ENCODE measurements at places on chromosomes 1 and 21.

DNA sequence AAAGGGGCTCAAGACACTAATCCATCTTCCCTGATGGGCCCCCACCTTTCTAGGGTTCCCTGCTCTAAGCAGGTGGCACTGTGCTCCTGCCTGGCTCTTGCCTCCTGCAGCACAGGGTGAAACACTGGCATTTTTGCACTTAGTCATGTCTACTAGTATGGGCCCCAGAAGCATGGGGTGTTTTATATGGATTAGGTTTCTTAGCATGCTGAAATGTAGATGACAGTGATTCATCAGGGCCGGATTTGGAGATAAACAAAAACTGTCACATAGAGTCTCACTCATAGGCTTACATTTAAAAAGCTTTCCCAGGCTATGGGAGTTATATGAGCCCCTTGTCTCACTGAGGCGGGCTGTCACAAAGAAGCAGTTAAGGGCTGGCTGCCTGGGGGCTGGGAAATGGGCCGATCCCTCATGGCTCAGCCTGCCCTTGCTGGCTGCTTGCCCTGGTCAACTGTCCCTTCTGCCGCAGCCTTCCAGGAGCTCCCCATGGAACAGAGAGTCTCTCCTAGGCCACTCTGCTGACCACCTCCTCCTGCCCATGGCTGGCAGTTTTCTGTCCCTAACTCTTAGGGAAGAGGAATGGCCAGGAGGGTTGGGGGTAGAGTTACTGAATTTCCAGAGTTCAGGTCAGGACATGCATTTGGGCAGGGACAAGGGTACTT, 6.5 kb downstream of the GALNT2 start:
- DNase-seq: peak; percentile 79

GRCh38 chr21:34129039-34129891, 55.9 kb downstream of the MRPS6 start:
- peak; percentile 84 for DNase-seq

- peak; percentile 21 for DNase-seq
These were observed 1.2 kb downstream of the TUT4 start for GRCh38 chr1:52551507-52552235.

DNA sequence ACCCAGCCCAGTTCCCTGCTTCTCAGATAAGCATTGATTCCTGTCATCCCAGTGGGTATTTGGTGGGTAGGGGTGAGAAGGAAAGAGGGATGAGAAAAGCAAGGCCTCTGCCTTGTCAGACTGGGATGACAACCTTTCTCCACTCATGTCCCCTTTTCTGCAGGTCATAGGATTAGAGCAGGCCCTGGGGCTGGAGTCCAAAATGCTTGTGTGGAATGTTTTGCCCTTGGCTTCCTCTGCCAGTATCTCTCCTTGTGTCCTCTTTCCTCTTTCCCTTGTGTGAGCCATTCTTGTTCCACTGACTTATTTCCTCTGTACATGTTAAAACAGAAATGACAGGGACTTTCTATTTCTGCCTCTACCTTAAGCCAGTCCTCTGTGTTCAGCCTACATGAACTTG, 4.1 kb downstream of the ATP2B4 start:
- no peak for DNase-seq

- DNase-seq: no peak
These were observed 664 bp downstream of the SLAMF1 start for GRCh38 chr1:160646180-160646579.

GRCh38 chr1:14055442-14056223, 355.6 kb downstream of the PRDM2 start:
- peak; percentile 61 for DNase-seq

- DNase-seq: no peak
These were observed 22.8 kb upstream of the CSF1 start for GRCh38 chr1:109887884-109888283.

- DNase-seq: no peak
These were observed 26.2 kb upstream of the KIF26B start for GRCh38 chr1:245128381-245129101.

- DNase-seq: peak; percentile 64
These were observed 33.6 kb downstream of the HENMT1 start for GRCh38 chr1:108627256-108627655.

DNA sequence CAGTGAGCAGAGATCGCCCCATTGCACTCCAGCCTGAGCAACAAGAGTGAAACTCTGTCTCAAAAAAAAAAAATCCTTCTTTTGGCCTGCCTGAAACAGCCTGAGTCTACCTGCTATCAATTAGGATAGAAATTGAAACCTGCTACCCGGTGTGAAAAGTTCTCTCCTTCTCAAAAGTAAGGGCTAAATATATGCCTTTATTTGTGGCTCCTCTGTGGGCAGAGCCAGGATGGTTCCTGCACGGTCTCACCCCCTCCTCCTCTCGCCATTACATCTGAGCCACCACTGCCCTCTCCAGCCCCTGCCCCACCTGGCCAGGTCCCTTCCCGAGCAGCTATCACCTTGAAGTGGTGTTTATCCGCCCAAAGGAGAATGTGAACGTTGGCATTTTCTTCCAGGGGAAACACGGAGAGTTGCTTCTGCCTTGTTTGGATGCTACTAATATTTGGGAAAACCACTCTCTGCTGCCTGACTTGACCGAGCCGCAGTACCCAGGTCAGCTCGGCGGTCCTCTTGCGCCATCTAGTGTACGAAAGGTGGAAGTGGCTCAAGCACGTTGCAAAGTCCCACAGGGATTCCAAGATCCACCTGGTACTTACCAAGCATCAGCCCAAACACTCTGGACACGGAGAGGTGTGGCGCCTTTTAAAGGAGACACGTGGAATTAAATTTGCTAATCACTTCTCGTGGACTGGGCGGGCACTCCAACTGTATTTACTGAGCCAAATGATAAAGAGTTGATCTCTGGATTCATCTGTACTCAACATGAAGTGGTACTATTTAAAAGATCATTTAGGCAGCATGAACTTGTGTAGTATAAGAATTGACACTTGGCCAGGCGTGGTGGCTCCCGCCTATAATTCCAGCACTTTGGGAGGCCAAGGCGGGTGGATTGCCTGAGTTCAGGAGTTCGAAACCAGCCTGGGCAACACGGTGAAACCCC, 31.9 kb downstream of the SETD4 start:
- peak; percentile 66 for DNase-seq

GRCh38 chr1:172533513-172534151, 682 bp downstream of the SUCO start:
- peak; percentile 2 for DNase-seq

DNA sequence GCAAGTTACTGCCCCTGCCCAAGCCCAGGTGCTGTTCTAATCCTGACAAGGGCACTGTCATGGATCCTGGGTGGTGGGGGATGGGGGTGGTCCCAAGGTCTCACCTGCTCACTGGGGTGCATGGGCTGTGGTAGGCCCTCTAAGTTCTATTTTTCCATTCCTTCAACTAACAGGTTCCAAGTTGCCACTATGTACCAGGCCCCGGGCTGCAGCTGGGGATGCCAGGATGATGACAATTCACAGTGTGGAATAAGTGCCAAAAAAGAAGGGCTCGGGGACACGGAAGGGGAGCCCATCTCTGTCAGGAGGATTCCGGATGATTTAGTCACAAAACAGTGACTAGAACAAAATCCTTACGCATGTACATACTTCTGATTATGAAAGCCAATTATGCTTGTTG, 76.0 kb downstream of the STUM start:
- peak; percentile 87 for DNase-seq

- DNase-seq: no peak
These were observed at the start of gene CDK18 for GRCh38 chr1:205504311-205505075. CDK18 (plus strand) TSS chr1:205504669; CDS start chr1:205523168, 18,499 bp downstream.

DNA sequence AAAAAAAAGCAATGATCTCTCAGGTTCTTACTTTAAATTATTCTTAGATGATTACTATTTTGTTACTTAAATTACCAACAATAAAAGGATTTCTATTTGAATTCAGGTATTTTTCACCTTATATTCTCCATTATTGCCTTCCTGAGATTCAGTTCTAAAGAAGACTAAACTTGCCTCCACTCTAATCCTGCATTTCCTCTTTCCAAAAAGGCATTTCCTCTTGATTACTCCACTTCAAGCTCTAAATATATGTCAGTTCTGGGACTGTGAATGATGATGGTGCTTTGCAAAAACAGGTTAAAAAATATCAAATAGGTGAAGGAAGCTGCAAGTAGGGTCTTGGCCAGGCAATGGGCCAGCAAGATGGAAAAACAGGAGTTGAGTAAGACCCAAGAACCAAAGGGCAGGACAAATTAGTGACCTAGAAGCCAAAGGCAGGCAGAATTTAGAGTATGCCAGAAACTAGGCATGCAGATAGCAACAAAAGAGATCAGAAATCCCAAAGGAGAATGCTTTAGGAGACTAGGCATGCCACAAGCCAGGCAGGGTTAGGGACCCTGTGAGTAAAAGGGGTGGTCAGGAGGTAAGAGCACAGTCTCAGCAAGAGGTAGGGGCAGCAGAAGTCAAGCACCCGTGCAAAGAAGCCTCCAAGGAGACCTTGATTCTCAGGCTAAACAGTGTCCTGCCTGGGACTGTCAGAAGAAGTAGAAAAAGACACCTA, 11.3 kb upstream of the DIPK1A start:
- no peak for DNase-seq

DNA sequence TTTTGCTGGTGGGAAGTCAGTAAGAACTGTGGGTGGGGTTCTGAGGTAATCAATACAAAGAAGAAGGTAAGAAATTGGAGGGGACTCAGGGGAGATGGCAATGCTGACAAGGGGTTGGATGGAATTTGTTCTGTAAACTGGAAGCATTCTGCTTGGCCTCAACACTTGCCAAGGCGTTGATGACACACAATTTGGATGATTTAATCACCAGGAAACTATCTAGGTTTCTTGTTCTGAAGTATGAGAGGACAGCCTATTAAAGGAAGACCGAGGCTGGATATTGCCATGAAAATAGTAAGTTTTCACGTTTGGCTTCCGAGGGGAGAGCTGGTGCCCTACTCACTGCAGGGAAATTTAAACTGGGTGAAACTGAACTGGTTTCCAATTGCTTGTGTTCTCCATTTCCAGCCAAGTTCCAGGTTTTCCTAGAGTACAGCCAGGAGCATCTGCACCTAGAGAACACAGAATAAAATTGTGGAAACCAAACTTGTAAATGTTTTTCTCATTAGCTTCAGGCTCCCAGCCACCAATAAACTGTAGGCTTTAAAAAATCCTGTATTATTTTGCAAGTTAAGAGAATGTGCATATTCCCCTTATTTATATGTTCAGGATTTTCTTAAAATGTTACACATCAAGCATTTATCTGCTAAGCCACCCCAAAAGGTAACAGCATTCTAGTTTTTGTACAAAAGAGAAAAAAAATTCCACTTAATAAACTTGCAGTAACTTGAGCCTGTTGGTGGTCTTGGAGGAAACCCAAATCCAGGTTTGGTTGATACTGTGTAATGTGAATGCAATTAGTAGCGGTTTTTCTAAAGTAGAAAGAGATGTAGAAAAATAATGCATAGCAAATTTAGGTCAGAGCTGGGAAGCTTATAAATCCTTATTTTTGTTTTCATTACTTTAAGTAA, 53.8 kb downstream of the ROR1 start:
- DNase-seq: peak; percentile 34

All from fibroblast of gingiva (primary cell).